ENCODE measurements at places on chromosomes 5 and 9. TPM values are rescaled to one million over a fixed set of nuclear protein-coding genes. Genes with fewer than 3 reads are reported as not detected.

C9 gene
- not detected for total RNA-seq

GRCh38 chr9:72596451-72597180 is 75.2 kb downstream of the TMC1 start:
- peaks cover 17% of the 10 kb centered on the region for H3K4me1 ChIP-seq
- H3K36me3 ChIP-seq = no peaks in the 10 kb centered on the region
- H3K27me3 ChIP-seq = no peaks in the 10 kb centered on the region
- no peak for DNase-seq
- no peak overlapping the region for H3K4me3 ChIP-seq

- H3K4me1 ChIP-seq = peaks cover 18% of the 10 kb centered on the region
- no peak for DNase-seq
- peaks cover 24% of the 10 kb centered on the region for H3K36me3 ChIP-seq
- H3K4me3 ChIP-seq = no peak overlapping the region
- peak overlapping the region; percentile 63 for H3K27ac ChIP-seq
Observed at GRCh38 chr9:2128618-2129017, 113.5 kb downstream of the SMARCA2 start.

DNA sequence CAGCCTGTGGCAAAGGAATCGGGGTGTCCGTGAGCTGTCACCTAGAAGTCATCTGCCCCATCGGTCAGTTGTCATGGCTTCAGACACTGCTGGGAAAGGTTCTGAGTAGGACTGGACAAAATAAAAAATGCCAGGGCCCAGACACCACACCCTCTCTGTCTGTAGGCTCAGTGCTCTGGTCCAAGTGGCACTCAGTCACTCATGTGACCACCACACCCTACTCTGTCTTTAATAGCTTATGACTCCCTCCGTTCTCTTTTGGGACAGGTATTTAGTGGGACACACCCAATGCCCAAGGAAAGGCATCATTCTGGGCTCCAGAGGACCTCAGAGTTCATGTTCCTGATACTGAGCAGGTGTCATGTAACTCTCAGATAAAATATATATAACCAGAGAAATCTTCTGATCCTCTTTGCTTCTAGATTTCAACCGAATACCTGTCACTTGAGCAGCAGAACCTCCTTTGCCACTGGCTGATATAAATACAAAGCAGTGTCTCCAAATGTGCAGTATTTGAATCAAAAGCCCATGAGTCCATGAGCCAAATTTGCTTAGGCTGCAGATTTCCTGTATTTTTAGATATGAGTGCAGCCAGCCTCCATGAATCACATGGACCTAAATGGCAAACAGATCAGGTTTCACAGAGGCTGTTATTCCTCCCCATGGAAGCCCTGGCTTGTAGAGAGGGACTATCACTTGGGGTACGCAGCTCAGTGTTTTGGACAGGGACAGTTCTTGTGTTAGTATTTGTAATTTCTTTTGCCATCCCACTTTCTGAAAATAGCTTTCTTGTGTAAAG is 272.0 kb downstream of the ARHGAP26 start:
- H3K27ac ChIP-seq = no peak overlapping the region
- H3K27me3 ChIP-seq = no peaks in the 10 kb centered on the region
- H3K4me1 ChIP-seq = peaks cover 13% of the 10 kb centered on the region
- H3K36me3 ChIP-seq = no peaks in the 10 kb centered on the region
- H3K4me3 ChIP-seq = no peak overlapping the region
- DNase-seq = no peak

GRCh38 chr5:176356179-176356566 is 5.4 kb downstream of the KIAA1191 start:
- peaks cover 31% of the 10 kb centered on the region for H3K36me3 ChIP-seq
- H3K27ac ChIP-seq = no peak overlapping the region
- H3K27me3 ChIP-seq = no peaks in the 10 kb centered on the region
- H3K4me1 ChIP-seq = peaks cover 7% of the 10 kb centered on the region

Measured in mesothelial cell of epicardium (in vitro differentiated cells).